ENCODE measurements at places on chromosomes 2 and 18.

GRCh38 chr2:10664652-10665051 lies 25.1 kb downstream of the NOL10 start:
- DNase-seq = no peak

- DNase-seq = peak; percentile 37
These were observed 124.9 kb downstream of the RDH14 start for GRCh38 chr2:18435426-18436037.

- no peak for DNase-seq
These were observed 66.0 kb upstream of the CCDC85A start for GRCh38 chr2:56117764-56118163.

DNA sequence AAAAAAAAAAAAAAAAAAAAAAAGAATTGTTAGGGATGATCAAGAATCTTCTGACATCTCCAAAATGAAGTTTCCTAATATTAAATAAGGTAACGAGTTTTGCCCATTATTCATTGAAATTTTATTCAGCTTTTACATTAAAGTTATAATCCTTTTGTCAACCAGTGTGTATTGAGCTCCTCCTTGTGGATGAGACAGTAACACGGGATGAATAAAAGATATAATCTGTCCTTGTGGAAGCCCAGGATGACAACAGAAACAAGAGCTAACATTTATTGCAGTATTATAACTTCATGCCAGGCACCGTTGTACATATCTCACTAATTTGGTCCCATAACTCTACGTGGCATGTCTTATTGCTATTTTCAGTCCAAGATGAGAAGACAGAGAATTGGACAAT lies 33.4 kb upstream of the SERPINB7 start:
- DNase-seq = no peak

- no peak for DNase-seq
These were observed 35.5 kb downstream of the NXPH2 start for GRCh38 chr2:138744713-138745112.

- no peak for DNase-seq
These were observed 23.4 kb downstream of the MYO7B start for GRCh38 chr2:127558911-127559310.

GRCh38 chr18:61443081-61443725 lies 110.0 kb downstream of the CDH20 start:
- no peak for DNase-seq

GRCh38 chr2:236744281-236744705 lies 174.7 kb downstream of the ACKR3 start:
- no peak for DNase-seq

DNA sequence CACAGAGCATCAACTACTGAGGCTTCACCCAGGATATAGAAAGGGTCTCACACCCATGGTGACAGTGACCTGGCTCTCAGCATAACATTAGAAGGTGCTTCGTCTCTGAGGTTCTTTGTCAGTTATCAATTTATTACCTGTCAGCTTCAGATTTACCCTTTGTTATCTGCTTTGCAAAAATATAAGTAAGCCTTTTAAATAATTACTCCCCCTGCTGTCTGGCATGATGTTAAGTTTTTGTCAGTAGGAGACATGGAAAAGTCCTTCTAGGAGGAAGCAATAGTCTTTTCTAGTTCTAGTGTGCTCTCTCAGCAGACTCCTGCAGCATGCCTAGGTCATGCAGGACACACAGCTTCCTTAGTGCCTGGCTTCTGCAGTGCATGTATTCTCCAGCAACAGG lies 149.9 kb downstream of the RDH14 start:
- no peak for DNase-seq

DNA sequence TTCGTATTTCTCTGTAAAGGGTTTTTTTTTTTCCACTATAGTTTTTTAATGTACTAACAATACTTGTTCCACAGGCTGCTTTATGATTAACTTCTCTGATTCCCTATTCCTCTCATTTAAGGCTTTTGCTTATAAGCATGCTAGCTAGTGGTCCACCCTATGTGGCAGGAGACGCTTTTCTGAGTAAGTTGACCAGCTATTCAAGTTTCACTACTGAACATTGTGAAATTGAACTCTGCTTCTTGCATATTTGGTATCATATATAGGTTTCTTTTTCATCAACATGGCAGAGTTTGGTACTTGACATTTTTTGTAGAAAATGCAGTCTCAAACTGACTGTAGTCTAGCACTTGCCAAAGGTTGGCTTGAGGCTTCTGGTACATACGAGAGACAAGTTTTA lies 74.2 kb downstream of the OTX1 start:
- no peak for DNase-seq

- no peak for DNase-seq
These were observed 171.1 kb downstream of the LDLRAD4 start for GRCh38 chr18:13389491-13390131.

Measured in iPS DF 6.9 (cell line).